Thymus (tissue), 14 donors: ENCODE measurements at places on chromosomes 4 and X.
A peak's percentile ranks its signal among the peaks of the same experiment; 100 is the strongest.

DNA sequence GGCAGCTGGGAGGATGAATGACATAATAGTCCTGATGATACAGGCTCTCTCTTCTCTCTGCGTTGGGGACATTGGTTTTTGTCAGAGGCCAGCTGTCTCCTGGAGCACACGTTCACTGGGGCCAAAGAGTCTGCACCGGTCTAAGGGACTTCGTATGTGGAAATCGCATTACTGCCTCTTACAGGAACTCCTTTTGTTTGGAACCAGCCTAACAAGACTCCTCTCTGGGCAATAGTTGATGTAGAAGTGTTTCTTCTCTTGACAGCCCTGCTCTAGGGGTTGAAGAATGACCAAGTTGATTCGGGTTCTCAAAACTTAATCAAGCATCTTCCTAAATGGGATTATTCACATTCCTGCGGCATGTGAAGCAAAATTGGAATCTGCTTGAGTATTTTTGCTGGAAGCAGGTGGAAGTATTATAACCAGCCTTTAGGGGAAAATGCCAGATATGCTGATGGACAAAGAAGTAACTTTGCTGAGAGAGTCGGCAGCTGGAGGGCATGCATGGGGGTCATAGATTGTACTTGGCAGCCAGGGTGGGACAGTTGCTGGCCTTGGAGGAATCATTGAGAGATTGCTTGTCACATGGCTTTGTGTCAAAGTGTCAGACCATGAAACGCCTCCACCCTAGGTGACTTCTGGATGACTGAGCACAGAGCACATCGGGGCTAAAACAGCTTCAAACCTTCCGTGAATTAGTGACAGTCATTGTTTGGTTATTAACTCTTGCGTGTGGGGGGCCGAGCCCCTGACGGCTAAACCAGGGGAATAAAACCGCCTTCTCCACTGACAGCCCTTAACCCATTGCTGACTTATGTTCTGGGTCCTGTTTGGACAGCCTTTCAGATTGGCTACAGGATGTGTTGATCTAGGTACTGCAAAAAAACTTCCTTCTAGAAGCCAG lies 34.4 kb upstream of the SLC34A2 start:
- no peak for DNase-seq

DNA sequence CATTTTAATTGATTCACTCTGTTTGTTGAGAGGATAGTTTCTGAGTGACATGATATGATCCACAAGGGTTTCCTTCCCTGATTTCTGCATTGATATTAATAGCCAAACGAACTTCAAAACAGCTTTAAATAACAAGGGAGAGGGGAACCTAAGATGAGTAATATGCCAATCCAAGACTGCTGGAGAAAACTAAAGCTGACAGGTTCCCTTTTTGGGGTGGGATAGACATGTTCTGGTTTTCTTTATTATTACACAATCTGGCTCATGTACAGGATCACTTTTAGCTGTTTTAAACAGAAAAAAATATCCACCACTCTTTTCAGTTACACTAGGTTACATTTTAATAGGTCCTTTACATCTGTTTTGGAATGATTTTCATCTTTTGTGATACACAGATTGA lies 182.2 kb downstream of the AR start:
- DNase-seq, result no peak

- DNase-seq, result no peak
Observed at GRCh38 chr4:136463941-136464340, 1068.4 kb downstream of the PCDH18 start.

- no peak for DNase-seq
Observed at GRCh38 chr4:74499986-74500781, 55.2 kb downstream of the AREG start.

DNA sequence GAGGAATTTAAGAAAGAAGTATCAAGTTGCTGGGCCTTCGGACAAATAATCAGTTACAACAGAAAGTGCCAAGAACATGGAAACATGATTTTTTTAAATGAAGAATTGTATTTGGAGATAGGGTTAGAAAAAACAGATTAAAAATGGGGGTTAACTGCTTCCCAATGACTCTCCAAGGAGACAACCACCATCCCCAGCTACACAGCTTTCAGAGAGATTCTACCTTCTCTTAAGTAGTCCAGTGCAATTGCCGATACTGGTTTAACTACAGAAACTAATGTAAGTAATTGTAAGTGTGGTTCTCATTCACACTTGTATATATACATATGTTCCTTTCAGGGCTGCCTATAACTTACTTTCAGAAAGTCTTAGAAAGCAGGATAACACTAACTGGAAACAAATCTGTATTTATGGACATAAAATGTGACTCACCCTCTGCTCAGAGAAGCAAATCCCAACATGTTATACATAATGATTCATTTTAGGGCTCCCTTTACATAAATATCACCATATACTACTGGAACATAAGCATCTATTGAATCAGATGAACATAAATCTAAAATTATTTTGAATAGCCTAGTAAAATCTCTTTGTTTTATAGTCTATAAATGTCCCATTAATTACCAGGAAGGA lies 248.9 kb upstream of the UGT8 start:
- DNase-seq, result no peak

DNA sequence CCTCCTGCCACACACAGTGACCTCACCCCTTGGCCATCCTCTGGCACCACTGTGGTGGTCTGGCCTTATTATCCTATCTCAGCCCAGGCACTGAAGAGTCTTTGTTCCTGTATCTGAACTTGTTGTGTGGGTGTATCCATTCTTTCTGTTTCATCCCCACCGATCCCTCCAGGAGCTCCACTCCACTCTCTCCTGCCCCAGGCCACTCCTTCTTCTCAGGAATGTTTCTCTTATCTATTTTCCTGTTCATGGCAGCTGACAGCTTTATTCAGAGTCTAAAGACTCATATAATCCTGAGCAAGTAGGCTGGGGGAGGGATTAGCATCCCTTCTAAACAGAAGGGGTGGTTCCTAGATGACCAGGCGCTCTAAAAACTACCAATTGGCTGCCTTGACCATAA lies 150.0 kb downstream of the ANAPC10 start:
- DNase-seq, result no peak

DNA sequence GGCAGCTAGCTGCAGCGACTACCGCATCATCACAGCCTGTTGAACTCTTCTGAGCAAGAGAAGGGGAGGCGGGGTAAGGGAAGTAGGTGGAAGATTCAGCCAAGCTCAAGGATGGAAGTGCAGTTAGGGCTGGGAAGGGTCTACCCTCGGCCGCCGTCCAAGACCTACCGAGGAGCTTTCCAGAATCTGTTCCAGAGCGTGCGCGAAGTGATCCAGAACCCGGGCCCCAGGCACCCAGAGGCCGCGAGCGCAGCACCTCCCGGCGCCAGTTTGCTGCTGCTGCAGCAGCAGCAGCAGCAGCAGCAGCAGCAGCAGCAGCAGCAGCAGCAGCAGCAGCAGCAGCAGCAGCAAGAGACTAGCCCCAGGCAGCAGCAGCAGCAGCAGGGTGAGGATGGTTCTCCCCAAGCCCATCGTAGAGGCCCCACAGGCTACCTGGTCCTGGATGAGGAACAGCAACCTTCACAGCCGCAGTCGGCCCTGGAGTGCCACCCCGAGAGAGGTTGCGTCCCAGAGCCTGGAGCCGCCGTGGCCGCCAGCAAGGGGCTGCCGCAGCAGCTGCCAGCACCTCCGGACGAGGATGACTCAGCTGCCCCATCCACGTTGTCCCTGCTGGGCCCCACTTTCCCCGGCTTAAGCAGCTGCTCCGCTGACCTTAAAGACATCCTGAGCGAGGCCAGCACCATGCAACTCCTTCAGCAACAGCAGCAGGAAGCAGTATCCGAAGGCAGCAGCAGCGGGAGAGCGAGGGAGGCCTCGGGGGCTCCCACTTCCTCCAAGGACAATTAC lies 1.4 kb downstream of the AR start:
- no peak for DNase-seq

DNA sequence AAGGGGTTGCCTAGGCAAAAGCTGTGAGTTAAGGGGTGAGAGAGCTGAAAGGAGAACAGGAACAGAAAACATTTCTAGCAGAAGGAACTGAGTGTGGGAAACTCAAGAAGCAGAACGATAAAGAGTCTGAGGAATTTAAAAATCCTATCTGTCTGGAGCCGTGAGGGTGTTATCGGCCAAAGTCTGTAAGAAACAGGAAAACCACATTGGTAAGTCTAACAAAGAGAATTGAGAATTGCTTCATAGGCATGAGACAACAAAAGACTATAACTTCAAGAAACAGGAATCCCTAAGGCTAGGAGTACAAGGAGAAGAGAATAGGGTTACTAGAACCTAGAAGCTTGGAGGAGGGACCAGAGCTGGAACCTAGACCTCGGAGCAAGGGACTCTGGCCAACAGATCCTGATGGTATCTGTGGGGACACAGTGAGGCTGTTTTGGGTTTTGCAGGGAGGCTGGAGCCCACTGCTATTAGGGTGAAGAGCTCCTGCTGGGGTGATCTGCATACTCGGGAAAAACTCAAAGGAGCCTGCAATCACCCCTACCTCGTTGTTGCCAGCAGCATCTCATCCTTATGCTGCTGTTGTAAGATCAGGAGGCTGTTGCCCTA lies 175.6 kb downstream of the FBXO8 start:
- DNase-seq, result no peak

DNA sequence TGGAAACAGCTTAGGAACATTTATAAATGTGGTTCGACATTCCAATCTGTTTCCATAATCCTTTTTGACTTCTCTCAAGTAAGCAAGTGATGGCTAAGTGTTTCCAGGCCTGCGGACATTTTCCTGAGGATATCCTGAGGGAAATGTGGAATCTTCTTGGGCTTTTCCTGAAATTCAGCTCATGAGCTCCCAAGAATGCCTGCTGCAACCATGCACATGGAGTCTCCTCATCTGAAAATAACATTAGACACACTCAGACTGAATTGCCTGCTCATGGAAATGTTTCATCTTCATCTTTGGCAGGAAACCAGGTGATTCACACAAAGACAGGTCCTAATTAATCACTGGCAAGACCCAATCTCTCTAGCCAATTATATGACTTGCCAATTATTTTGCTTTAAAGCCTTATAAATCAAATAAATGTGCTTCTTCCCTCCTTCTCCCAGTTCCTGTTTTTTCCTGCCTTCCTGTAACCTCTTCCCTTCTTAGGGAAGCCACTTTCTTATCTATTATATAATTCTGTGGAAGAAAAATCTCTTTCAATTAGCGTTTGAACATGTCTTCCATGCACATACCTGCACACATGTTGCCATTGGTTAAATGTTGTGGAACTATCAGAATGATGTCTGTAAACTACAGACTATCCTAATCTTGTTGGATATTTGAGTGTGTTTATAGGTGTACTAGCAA lies 104.6 kb upstream of the MXRA5 start:
- no peak for DNase-seq

GRCh38 chr4:110068248-110068647 lies 130.2 kb downstream of the ELOVL6 start:
- no peak for DNase-seq

DNA sequence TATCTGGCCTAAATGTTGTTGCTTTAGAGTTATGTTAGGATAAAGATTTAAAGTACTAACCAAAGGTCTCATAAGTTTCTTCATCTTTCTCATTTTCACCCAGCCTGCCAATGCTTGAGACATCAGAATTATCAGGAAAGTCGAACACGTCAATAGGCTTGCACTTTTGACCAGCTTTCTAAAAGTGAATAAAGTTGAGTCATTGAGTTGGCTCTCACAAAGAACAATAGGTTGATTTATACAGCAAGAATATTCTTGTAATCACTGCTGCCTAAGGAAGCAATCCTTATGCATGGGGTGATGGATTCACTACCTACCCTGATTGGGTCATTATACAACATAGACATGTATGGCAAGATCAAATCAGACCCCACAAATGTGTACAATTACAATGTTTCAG lies 5.0 kb downstream of the CENPU start:
- no peak for DNase-seq

GRCh38 chr4:186723292-186724057 lies at the start of gene FAT1:
Gene FAT1 (minus strand): TSS chr4:186723856. CDS start chr4:186709827, 14,029 bp downstream.
- peak; percentile 12 for DNase-seq

DNA sequence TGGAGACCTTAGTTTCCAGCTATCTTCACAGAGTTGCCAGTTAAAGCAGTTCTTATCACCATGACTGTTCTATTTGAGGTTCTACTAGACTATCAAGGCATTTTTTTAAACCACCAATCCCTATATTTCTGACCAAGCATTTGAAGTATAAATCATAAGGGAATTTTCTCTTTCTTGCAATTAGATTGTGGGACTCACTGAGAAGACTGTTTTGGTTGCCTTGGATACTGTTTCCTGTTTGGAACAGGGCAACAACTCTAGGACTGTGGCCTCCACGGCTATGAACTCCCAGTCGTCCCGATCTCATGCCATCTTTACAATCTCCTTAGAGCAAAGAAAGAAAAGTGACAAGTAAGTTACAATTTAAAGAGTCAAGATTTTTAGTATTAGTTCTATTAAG lies 11.8 kb downstream of the KIF4A start:
- no peak for DNase-seq

- no peak for DNase-seq
Observed at GRCh38 chr4:2820216-2820982, 23.2 kb upstream of the ADD1 start.

GRCh38 chr4:46994007-46994405 lies 625 bp upstream of the GABRA4 start:
- DNase-seq, result no peak

DNA sequence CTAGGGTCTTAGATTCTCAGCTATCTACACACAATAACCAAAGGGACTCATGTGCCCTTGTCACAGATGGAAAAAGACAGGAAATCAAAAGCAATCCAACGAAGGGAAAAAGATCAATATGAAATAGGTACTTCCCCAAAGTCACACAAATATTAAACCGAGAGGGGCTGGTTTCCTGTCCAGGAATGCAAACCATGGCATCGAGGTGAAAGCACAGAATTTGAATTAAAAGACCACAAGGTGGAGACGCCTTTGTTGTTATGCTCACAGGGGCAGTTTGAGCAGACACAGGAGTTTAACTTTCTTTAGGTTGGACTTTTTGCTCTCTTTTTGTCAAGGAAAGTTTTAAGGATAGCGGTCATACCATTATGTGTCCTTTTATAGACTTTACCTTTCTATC lies 14.3 kb downstream of the H2BW1 start:
- DNase-seq, result no peak

GRCh38 chrX:42485601-42486000 lies 292.4 kb downstream of the PPP1R2C start:
- DNase-seq, result no peak

- no peak for DNase-seq
Observed at GRCh38 chrX:13411496-13412207, 91.8 kb upstream of the ATXN3L start.

GRCh38 chr4:129218897-129219296 lies 122.9 kb downstream of the C4orf33 start:
- no peak for DNase-seq
